ENCODE measurements at places on chromosomes 12 and 14.

GRCh38 chr12:8844665-8845064, 22.2 kb downstream of the A2ML1 start:
- DNase-seq = no peak

DNA sequence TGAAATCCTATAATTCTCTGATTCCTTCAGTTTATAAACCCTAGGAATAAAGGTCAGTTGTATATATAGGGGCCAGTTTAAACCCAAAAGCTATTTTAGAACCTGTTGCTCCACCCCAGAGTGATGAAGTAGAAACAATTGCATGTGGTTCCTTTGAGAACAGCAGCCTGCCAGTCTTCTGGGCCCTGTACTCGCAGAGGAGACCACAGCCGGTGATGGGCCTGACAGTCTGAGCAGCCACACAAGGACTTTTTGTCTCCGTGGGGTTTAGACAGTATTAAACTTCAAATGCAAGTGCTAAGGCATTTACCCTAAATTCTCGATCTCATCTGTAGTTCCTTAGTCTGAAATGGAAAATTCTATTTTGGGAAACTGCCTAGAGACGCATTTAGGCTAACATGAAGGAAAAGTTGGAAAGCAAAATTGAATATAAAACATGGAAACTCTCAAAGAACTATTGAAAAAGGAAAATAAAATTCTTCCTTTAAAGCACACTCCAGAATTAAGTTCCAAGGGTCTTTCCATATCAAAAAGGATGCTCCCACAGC, 80.6 kb downstream of the PRICKLE1 start:
- DNase-seq = no peak

- no peak for DNase-seq
These were observed 41.7 kb downstream of the SUSD6 start for GRCh38 chr14:69652942-69653684.

DNA sequence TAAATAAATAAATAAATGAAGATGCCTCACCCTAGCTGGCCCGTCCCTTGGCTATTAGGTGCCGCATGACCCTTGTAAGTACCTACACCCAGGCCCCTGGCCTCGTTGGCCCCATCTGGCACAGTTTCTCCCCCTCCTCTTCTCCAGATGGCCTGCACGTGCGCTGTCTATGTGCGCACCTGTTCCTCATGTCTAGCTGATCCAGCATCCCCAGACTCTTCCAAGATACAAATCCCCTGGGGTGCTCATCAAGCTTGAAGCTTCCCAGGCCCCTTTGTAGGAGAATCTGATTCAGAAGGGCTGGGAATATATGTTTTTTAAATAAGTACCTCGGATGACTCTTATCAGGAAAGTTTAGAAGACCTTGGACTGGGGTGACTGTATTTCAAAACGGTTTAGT, 133.3 kb downstream of the CHST11 start:
- DNase-seq = no peak

GRCh38 chr14:94914191-94914590, 144.3 kb upstream of the GSC start:
- DNase-seq = no peak

GRCh38 chr12:62736596-62736995, 198.4 kb downstream of the PPM1H start:
- no peak for DNase-seq
